ENCODE measurements at places on chromosomes 2 and 18.

DNA sequence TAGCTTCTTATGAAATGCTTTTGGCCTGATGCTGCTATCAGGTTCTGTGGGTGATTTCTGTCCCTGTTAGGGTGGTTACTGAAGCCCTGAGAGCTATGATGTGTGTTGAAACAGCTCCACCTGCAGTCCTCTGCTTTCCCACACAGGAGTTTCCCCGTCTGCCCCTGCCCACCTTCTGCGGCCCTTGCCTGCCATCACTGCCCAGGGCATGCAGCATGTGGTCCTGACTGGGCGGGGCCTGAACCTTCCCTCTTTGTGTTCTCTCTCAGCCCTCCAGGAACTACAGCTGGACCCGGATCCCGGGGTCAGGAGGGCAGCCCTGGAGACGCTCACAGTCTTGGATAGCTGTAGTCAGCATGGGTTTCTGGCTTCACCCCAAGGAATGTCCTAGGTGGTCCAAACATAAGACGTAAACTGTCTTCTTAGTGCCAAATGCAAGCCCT lies 21.4 kb downstream of the HJURP start:
- no peak for ATAC-seq

DNA sequence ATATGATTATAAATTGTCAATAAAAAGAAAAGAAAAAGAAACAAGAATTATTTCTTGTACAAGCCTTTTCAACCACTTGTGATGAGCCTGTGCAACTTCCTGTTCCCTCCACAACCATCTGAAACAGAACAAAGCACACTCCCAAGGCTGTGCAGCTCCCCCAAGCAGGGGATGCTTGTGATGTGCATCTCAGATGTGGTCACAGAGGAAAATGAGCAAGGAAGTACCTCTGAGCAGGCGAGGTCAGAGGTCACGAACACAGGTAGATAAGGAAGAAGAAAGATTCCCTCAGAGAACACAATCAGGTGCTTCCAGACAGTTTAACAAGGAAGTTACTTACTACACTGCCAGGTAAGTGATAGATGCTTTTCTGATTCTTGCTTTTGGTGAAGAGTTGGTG lies 274.8 kb upstream of the SLC39A10 start:
- peak; percentile 47 for ATAC-seq

GRCh38 chr2:201440182-201440581 lies 11.1 kb downstream of the TRAK2 start:
- no peak for ATAC-seq

DNA sequence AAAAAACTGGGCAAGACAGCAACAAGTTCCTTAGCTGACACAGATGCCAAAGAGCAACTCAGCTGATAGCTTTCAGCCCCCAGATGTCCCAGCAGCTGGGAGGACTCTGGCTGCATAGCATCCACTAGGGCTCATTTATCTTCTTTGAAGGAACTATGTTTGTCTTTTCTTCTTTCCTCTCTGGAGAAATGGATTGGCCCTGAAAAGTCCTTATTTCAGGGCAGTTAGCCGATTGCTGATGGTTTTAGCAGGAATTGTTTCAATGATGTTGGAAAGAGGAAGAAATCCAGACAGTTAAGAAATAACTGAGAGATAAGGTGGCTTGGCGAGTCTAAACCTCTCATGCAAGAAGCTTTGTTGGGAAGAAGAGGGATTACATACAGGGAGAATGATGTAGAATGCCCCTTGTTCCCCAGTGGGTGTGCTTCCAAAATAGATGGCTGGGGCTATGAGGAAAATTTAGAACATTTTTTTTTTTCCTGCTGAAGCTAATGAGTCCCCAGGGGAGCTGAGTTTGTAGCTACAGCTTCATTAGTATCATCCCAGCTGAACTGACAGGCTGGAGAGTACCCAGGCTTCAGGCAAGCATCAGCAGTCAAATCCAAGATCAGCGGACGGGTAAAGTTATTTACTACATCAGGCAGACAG lies 33.6 kb upstream of the SERPINE2 start:
- ATAC-seq: no peak

DNA sequence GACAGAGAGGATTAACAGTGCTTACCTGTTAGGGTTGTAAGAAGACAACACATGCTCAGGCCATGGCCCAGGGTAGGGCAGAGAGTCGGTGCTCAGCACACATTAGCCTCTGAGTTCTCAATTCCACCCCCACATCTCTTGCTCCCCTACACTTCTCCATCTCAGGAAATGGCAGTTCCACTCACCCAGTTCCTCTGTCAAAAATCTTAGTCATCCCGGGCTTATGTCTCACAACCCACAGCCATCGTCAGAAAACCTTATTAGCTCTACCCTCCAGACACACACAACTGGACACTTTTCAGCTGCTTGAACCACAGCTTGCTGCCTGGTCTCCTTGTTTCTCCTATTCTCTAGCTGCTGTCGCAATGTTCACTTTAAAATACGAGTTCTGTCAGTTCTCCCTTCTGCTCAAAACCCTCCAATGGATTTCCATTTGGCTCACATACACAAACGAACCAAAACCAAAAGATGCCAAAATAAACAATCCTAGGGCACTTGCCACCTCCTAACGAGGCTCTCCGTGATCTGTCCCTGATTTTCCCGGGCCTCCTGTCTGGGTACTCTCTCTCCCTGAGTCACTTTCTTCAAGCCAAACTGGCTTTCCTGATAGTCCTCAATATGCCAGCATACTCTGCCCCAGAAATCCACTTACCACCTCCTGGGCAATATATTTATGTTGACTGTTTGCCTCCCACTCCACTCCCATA lies 89.7 kb downstream of the KCTD1 start:
- peak; percentile 94 for ATAC-seq

DNA sequence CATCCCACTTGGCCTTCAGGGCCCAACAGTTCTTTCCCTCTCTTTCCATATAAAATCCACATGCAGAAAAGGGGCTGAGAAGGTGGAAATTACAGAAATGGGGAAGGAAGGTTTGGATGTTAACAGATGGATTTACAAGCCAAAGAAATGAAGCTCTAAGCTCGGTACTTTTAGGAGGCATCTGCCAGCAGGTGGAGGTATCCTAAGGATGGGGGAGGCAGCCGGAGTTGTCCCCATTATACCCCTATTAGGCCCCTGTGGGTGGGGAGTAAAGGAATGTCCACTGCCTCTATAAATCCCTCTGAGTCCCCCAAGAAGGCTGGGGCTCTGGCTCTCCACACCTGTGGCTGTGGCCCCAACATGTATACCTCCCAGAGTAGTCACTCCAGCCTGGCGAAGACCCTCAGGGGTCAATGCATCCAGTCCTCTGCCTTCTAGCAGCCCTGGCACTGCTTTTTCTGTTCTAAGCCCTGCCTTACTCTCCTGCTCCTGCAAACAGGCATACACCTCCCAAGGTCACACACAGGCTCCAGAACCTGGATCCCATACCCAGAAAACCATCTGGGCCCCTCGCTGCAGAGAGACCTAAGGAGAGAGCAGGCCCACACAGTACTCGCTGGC lies 1.2 kb downstream of the FBXO41 start:
- no peak for ATAC-seq

DNA sequence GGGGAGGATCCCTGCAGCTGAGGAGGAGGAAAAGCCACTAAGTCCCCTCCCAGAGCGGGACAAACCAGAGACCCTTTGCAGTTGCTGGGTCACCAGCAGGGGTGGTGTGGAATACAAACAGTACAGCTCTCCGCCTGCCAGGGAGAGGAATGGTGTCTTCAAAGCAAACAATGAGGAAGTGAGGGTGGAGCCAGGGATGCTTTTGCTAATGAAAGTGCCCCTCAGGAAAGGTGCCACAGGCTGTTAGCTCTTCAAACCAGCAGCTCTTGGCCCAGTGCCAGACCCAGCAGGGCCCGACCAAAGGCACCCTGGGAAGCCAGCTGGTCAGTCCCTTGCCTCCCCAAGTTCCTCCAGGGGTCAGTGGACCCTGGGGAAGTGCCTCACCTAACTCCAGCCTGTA lies 102.8 kb downstream of the HIBCH start:
- ATAC-seq: no peak

DNA sequence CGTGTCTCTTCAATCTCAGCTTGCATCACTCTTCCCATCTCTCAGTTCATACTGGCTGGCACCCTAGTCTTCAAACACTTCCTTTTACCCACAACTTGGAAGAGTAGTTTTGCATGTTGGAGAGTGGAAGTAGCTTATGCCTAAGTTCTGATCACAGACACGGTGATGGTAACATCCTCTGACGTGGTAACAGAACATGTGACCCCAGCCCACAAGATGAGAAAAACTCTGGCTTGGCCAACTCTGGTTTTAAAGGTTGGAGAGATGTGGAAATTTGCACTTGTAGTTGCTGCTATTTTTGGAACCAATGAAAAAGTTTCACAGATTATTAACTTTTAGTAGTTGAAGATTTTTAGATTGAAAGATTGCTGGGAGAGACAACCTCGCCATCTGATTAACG lies 155.4 kb upstream of the SLC35G4 start:
- no peak for ATAC-seq

- ATAC-seq: no peak
These were observed 40.9 kb downstream of the DSG2 start for GRCh38 chr18:31538837-31539236.

GRCh38 chr18:57075716-57076400 lies 71.0 kb upstream of the BOD1L2 start:
- ATAC-seq: no peak

- ATAC-seq: no peak
These were observed 836.5 kb upstream of the ID2 start for GRCh38 chr2:7845332-7845731.
